Liver (tissue), 10 donors: ENCODE measurements at places on chromosomes 4 and X. TPM values are rescaled to one million over a fixed set of nuclear protein-coding genes. Genes with fewer than 3 reads are reported as not detected.

- H3K4me3 ChIP-seq, result no peak overlapping the region
- no peaks in the 10 kb centered on the region for H3K27me3 ChIP-seq
Observed at GRCh38 chr4:117740736-117741135, 293.6 kb upstream of the NDST3 start.

GRCh38 chr4:138555108-138555507, 313.0 kb upstream of the SLC7A11 start:
- no peak for DNase-seq
- no peaks in the 10 kb centered on the region for H3K36me3 ChIP-seq
- H3K4me1 ChIP-seq, result no peaks in the 10 kb centered on the region
- H3K27ac ChIP-seq, result no peak overlapping the region

DNA sequence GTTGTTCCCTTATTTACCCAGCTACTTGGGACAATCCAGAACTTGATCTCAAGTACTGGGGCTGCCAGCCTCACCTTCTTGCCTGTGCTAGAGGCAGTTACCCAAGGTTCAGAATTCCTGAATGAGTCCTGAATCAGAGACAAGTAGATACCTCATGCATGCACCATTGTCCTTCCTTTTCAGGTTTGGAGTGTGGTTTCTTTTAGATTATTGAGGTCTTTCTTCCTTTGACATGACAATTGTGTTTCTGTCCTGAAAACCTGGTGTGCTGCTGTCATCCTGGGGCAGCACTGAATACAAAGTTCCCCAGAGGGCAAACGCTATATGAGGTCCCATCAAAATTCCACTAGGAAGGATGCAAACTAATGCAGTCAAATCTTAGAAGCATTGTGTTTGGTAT, 3.5 kb downstream of the CXCL2 start:
- H3K36me3 ChIP-seq, result no peaks in the 10 kb centered on the region
- H3K27ac ChIP-seq, result peak overlapping the region; percentile 71
- peak overlapping the region; percentile 19 for H3K4me3 ChIP-seq

DNA sequence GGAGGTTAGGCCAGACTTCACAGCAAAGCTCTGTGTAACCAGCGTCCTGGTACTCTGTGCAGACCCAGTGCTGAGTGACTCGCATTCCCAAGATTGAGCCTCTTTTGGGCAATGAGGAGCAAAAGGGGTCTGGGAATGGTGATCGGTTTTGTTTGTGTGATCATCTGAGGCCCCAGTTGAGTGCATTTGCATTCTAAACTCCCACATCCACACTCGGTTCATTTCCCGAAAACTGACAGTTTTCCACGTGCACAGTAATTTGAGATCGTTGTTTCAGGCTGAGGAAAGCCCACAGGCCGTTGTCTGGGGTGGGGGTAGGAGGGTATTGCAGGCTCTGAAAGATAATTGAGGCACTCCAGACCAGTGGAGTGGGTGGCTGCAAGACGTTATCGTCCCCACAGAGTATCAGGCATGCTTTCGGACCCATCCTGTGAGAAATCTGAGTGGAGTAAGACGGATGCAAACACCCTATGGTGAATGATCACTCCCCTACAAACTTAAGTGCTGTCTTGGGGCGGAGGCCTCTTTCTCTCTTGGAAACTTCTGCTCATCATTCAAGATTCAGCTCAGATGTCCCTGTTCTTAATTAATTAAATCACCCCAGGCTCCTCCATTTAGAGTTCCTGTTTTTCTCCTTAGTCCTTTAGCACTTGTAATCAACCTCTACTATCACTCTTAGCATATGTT, 96.1 kb downstream of the AFF1 start:
- H3K36me3 ChIP-seq, result no peaks in the 10 kb centered on the region
- no peak for DNase-seq
- peaks cover 49% of the 10 kb centered on the region for H3K4me1 ChIP-seq
- H3K27me3 ChIP-seq, result no peaks in the 10 kb centered on the region

- no peak overlapping the region for H3K27ac ChIP-seq
- no peaks in the 10 kb centered on the region for H3K4me1 ChIP-seq
- no peaks in the 10 kb centered on the region for H3K36me3 ChIP-seq
- H3K27me3 ChIP-seq, result no peaks in the 10 kb centered on the region
Observed at GRCh38 chrX:43643201-43643600, 12.9 kb upstream of the MAOA start.

- DNase-seq, result no peak
- H3K4me1 ChIP-seq, result no peaks in the 10 kb centered on the region
- H3K27me3 ChIP-seq, result no peaks in the 10 kb centered on the region
- H3K36me3 ChIP-seq, result no peaks in the 10 kb centered on the region
- H3K4me3 ChIP-seq, result no peak overlapping the region
Observed at GRCh38 chr4:119835613-119835910, 207.0 kb upstream of the PDE5A start.

DNA sequence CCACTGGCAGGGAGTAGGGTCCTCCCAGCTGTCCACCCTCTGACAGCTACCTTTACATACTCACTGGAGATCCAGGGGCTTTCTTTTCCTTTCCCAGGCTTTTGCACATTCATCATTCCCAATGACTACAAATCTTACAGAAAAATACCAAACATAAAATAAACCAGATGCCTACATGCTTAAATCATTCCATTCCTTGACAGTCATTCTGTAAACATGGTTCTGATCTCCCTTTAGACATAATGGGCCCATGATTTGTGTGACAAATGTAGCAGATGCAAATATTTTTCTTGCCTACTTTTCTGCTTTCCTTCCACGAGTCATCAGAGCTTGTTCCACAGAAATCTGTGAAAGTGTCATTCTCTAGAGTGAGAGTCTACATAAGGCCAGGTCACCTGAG, 207.0 kb downstream of the IDS start:
- DNase-seq, result no peak
- H3K4me3 ChIP-seq, result no peak overlapping the region
- H3K4me1 ChIP-seq, result no peaks in the 10 kb centered on the region
- no peaks in the 10 kb centered on the region for H3K36me3 ChIP-seq
- no peak overlapping the region for H3K27ac ChIP-seq

GRCh38 chrX:2697306-2697705, 6.2 kb downstream of the CD99 start:
- H3K27ac ChIP-seq, result no peak overlapping the region
- no peaks in the 10 kb centered on the region for H3K27me3 ChIP-seq
- no peak for DNase-seq

- no peaks in the 10 kb centered on the region for H3K4me1 ChIP-seq
- no peak for DNase-seq
- H3K4me3 ChIP-seq, result no peak overlapping the region
- no peaks in the 10 kb centered on the region for H3K36me3 ChIP-seq
Observed at GRCh38 chr4:79025170-79025569, 85.9 kb upstream of the PAQR3 start.

GRCh38 chr4:15882675-15883086, 55.9 kb downstream of the FGFBP1 start:
- no peak overlapping the region for H3K27ac ChIP-seq
- H3K4me1 ChIP-seq, result no peaks in the 10 kb centered on the region
- H3K27me3 ChIP-seq, result no peaks in the 10 kb centered on the region

- H3K4me3 ChIP-seq, result no peak overlapping the region
- no peaks in the 10 kb centered on the region for H3K36me3 ChIP-seq
- DNase-seq, result no peak
Observed at GRCh38 chr4:139266208-139266582, 13.8 kb downstream of the MGARP start.

DNA sequence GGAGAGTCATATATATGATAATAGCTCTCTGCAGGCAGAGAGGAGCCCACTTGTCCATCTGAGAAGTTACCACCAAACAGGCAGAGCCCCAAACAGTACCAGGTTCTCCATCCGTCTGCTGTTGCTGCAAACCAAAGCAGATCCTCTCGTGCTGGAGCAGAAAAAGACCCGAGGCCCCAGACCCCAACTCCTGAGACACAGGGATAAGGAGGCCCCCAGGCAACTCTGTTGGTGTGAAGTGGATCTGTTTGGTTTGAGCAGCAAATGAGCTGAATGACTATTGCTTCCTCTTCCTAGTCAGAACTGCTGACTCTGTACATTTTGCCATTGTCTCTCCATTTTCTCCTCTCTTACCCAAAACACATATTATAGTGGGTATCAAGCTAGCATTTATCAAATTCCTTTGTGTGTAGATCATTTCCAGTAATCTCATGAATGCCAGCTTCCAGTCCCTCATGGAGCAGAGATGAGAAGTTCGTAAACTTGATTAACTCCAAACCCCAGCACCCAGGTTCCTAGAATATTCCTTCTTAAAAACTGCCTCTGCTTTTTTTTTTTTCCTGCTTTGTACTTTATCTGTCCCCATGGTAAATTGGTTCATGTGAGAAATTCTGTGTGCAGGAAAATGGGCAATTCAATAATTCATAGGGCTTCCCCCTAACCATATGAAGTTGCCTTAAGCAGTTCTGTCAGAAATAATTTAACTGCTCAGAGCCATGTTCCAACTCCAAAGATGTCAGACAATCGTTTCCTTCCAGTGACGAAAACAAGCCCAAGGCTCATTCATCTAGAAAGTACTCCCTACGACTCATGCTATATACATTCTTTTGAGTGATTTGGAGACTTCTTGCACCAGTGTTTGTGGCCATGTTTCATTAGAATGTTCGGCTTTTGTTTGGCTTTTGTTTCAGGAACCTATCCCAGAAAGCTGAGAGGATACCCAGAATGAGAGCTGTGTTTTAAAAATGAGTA, 98.6 kb upstream of the ATXN3L start:
- H3K4me3 ChIP-seq, result no peak overlapping the region
- no peaks in the 10 kb centered on the region for H3K36me3 ChIP-seq
- H3K27me3 ChIP-seq, result no peaks in the 10 kb centered on the region
- H3K27ac ChIP-seq, result no peak overlapping the region
- no peaks in the 10 kb centered on the region for H3K4me1 ChIP-seq

DNA sequence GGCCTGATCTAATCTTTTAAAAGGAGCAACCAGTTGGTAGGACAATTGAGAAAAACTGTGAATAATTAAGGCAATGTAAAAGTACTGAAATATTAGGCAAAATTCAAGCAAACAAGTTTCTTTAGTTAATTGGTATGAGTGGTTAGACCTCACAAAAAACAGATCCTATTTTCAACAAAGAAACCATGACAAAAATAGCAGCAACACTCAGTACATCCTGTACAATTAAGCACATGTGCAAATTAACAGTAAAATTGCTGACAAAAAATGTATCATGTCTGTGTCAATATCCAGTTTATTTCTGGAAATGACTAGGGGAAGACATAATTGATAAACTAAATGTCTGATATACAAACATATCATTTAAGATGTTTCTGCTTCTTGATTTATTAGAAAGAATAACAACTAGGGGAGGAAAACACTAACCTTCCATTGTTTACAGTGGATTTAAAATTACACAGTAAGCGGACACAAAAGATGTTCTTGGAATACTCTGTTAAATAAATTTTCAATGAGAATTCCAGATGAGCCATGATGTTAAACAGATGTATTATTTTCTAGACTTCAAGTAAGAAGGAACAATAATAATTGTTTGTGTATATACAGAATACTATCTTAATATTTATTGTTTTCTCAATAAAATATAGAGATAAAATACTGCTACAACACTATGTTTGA, 638.9 kb downstream of the SPRY1 start:
- H3K4me1 ChIP-seq, result no peaks in the 10 kb centered on the region
- H3K27me3 ChIP-seq, result no peaks in the 10 kb centered on the region
- DNase-seq, result no peak
- no peak overlapping the region for H3K27ac ChIP-seq
- H3K4me3 ChIP-seq, result no peak overlapping the region

DNA sequence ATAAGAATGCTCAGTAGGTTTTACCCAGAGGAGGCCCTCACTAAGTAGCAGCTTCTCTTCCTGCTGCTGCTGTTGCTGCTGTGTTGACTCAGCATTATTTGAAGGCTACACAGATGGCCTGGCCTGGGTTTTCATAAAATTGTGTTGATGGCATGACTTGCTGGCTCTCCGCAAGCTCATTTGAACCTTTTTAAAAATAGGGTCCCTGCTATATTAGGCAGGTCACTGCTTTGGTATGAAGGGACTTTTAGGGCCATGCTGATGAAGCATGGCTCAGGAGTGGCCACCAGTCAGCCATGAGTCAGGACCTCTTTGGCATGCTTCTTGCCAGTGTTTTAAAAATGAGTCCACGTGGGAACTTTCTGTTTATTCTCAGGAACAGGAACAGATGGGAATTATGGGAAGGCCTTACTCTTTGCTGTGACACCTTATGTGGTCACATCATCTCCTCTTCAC, 128.7 kb downstream of the MID1IP1 start:
- no peak overlapping the region for H3K4me3 ChIP-seq
- H3K36me3 ChIP-seq, result no peaks in the 10 kb centered on the region
- no peak overlapping the region for H3K27ac ChIP-seq
- no peaks in the 10 kb centered on the region for H3K4me1 ChIP-seq
- DNase-seq, result no peak
- H3K27me3 ChIP-seq, result no peaks in the 10 kb centered on the region

- no peaks in the 10 kb centered on the region for H3K27me3 ChIP-seq
- no peak overlapping the region for H3K27ac ChIP-seq
- no peaks in the 10 kb centered on the region for H3K36me3 ChIP-seq
- no peak for DNase-seq
- peaks cover 13% of the 10 kb centered on the region for H3K4me1 ChIP-seq
Observed at GRCh38 chrX:30570505-30570904, 7.1 kb downstream of the TASL start.

DNA sequence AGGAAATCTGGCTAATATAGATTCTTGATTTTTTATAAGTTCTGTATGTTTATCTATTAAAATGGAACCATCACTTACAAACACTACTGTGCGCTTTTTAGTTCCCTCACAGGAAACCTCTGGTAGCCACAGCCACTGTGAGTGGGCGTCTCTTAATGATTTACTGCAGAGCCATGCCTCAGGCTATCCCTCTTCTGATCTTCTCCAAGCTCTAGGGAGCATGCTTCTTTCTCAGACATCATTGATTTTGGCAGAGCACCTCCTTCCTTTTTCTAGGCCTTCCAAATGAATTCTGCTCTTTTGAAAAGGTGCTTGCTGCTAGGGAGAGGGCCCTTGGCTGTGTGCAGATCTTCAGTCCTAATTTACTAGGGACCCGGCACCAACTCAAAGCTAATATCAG, 61.1 kb upstream of the STS start:
- no peaks in the 10 kb centered on the region for H3K27me3 ChIP-seq
- no peak overlapping the region for H3K4me3 ChIP-seq
- DNase-seq, result no peak
- H3K36me3 ChIP-seq, result peaks cover 9% of the 10 kb centered on the region
- no peak overlapping the region for H3K27ac ChIP-seq
- peaks cover 40% of the 10 kb centered on the region for H3K4me1 ChIP-seq

Gene SLC9B1
- 0.51 TPM for total RNA-seq

Gene PF4V1
- total RNA-seq, result not detected

Gene SPANXD
- not detected for total RNA-seq

Gene SSX4
- total RNA-seq, result not detected

Gene GLOD5
- 0.67 TPM for total RNA-seq

Gene FMR1NB
- total RNA-seq, result not detected

Gene HTN3
- not detected for total RNA-seq

Gene SLC6A14
- total RNA-seq, result 0.33 TPM

Gene POU3F4
- total RNA-seq, result not detected

Gene TCEAL9
- total RNA-seq, result 7.7 TPM

Gene NIPAL1
- total RNA-seq, result 7.9 TPM

Gene GSX2
- not detected for total RNA-seq
